ENCODE measurements at places on chromosomes 2 and 18. TPM values are rescaled to one million over a fixed set of nuclear protein-coding genes. Genes with fewer than 3 reads are reported as not detected.

GRCh38 chr2:60482222-60482621, 71.2 kb downstream of the BCL11A start:
- DNase-seq, result no peak

DNA sequence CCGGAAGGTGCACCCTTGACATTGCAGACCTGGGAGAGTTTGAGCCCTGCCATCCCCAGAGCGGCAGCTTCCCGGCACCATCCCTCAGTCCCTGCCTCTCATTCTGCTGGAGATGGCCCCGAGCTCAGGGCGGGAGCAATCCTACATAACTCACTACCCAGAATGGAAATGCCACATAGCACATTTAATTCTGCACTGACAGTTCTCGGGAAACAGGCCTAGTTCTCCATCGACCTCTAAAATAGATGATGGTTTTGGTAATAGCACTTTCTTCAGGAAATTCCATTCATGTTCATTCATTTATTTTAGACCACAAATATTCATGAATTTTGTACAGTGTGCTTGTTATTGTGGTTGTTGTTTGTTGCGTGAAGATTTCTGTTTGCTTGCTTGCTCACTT, 92.9 kb upstream of the SLC14A2 start:
- no peak for DNase-seq

- DNase-seq, result no peak
These were observed 668.0 kb upstream of the FAM98A start for GRCh38 chr2:34266908-34267697.

- DNase-seq, result no peak
These were observed 95.1 kb upstream of the L3MBTL4 start for GRCh38 chr18:6509832-6510231.

DNA sequence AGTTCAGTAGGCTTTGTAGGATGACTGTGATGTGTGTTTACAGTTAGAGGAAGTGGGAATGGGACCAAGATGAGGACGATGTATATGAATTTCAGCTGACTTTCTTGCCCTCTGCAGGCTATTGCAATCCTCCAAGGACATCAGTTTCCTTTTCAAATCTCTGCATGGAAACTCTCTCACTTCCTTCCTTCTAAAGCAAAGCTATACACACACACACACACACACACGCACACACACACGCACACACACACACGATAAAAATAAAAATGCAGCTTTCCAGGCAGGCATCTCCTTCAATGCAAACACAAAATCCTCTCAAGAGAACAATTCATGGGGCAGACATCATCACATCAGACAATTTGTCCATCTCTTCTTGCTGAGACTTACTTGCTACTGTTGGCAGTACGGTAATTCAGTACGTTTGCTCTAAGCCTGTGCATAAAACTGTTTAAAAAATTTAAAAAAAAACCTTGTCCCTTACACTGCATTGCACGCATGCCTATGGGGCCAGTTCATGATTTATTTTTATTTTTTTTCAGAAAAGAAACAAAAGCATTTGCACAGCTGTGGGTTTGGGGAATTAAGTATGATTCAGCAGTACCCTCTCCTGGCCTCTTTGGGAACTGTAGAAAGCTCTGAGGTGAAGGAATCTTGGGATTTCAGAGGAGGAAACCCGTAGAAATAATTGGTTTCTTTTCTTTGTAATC, 27.1 kb upstream of the ICOS start:
- DNase-seq, result no peak

DNA sequence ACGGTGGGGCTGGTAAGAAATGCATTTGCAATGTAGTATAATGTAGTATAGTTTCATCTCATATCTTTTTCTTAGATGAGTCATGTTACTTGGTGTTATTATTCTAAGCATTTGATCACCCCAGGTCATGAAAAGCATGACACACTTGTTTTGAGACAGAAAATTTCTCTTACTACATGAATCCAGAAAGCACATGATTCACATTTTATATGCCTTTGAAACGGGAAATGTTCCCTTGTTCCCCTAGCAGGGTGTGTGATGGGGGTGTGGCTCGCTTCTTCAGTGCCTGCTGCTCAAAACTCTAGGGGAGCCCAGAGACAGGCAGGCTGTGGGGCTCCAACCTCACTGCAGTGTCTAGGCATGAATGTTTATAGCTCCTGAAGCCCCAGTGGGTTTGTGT, 116.0 kb upstream of the RAB27B start:
- DNase-seq, result no peak

GRCh38 chr2:168589236-168590211, 133.5 kb downstream of the CERS6 start:
- no peak for DNase-seq

GRCh38 chr18:28176948-28177827, at the start of gene CDH2:
TSS of gene CDH2 (minus strand) at chr18:28177130. CDS start at chr18:28177022, 108 bp downstream.
- DNase-seq, result no peak

GRCh38 chr2:152446213-152446612, 111.2 kb downstream of the FMNL2 start:
- no peak for DNase-seq

DNA sequence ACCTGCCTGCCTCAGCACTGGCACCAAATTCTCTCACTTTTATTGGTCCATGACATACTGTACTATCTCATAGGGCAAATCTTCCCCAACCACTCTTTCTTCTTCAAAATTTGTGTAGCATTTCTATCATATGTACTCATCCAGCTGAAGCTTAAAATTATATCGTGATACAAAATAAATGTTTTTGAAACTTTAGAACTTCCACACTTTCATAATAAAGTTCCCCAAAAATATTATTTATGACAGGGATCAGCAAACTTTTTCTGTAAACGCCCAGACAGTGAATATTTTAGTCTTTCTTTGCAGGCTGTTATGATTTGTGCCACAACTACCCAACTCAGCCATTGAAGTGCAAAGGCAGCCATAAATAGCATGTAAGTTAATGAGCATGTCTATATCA, 76.2 kb upstream of the POU3F3 start:
- DNase-seq, result no peak

GRCh38 chr2:35548171-35548570, 807.4 kb upstream of the CRIM1 start:
- DNase-seq, result no peak

- DNase-seq, result no peak
These were observed 62.0 kb downstream of the ANKRD44 start for GRCh38 chr2:197248623-197249022.

DNA sequence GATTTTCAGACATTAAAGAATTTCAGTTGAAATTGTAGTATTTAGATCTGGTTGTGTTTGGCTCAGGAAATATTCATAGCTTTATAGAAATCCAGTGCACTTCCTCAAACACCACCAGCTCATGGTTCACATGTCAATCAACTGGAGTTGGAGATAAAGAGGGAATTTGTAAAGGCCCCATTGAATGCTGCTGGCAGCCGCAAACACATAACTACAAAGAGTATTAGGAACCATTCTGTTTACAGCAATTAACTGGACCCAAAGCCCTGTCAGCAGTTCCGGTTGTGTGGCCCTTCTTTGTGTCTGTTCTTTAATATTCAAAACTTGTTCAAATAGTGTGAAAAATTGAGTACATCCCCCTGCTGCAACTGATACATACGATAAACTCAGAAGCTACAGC, 107.4 kb upstream of the LRRTM4 start:
- DNase-seq, result no peak

DNA sequence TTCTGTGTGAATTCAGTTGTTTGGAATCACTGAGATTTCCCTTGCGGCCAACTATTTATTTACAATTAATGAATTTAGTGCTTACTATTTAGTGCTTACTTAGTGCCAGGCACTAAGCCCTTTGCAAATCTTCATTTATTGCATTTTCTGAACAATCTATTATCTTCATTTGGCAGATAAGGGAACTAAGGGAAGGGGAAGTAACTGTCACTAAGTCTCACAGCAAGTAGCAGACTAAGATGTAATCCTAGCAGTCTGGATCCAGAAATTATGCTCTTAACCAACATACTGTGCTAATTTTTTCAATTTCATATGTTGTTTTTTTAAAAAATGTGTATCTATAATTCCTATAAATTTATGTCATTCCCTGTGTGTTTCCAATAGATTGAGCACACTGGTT, 214.4 kb upstream of the EPC2 start:
- DNase-seq, result no peak

DNA sequence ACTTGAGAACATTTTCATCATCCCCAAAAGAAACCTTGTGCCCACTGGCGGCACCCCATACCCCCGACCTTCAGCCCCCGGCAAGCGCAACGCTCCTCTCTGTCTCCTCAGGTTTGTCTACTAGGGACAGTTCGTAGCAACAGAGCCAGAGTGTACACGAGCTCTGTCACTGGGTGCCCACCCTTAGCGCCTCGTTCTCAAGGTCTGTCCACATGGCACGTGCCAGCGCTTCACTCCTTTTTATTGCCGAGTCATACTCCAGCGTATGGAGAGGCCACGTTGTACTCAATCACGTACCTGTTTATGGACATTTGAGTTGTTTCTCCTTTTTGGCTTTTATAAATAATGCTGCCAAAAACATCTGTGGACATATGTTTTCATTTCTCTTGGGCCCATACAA, 30.3 kb upstream of the GPC1 start:
- no peak for DNase-seq

GRCh38 chr2:201517094-201517493, 65.6 kb downstream of the STRADB start:
- no peak for DNase-seq

DNA sequence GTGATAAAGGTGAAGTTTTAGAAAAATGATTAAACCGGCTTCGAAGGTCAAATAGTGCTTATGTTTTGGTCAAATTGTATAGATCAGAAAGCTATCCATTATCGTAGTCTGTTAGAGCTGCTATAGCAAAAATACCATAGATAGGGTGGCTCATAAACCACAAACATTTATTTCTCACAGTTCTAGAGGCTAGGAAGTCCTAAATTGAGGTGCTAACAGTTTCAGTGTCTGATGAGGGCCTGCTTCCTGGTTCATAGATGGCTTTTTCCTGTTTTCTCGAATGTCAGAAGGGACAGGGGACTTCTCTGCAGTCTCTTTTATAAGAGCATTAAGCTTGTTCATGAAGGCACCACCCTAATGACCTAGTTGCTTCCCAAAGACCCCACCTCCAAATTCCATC, 186.6 kb upstream of the ERBB4 start:
- no peak for DNase-seq

DNA sequence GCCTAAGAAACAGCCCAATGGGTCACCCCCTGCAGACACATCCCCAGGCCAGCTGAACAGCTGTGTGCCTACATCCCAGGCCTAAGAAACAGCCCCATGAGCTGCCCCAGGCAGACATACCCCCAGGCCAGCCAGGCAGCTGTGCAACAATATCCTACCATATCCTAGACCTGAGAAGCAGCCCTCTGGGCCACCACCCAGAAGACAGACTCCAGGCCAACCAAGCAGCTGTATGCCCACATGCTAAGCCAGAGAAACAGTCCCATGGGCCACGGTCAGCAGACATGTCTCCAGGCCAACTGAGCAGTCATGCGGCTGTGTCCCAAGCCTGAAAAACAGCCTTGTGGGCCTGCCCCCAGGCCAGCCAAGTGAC, 205.5 kb downstream of the ATAD2B start:
- no peak for DNase-seq

DNA sequence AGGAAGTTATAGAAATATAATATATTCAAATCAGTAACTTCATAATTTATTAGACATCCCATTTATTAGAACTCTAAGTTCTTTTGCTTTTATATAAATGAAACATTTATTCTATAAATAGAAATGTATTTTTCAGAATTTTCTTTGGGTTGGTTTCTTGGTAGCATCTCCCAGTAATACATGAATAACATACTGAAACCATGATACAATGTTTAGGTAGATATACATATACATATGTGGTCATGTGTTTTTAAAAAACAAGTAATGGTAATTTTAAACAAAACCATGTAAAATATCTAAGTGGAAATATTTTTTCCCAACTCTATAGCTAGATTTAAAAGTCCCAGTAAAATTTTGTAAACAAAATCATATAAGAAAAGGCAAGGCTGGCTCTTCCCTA, 36.9 kb downstream of the WIPF1 start:
- no peak for DNase-seq

DNA sequence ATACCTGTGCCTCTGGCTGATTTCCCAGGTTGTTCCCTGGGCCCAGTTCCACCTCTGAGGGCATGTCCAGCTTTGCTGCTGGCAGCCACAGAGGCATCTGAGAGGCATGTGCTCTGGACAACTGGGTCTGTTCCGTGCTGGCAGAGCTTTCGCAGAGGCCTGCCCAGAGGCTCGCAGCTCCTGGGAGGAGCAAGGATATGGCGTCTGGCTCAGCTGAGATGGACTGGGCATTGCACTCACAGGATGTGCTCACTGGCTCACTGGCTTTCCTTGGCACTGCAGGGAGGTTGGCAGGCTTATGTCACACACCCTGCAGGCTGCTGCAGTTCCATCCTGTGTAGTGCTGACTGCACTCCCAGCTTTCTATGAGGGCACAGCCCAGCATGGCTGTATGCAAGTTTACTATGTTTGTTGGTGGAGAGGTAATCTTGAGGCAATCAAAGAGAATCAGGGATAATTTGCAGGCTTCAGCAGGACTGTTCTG, 172.3 kb downstream of the PRKCE start:
- peak; percentile 52 for DNase-seq

GRCh38 chr2:28333606-28334526, 58.8 kb upstream of the FOSL2 start:
- no peak for DNase-seq

GRCh38 chr2:9333591-9334171, 89.6 kb downstream of the ITGB1BP1 start:
- no peak for DNase-seq

- DNase-seq, result no peak
These were observed 7.5 kb upstream of the GBX2 start for GRCh38 chr2:236175548-236176150.

GRCh38 chr2:233563663-233564430, 2.7 kb downstream of the USP40 start:
- no peak for DNase-seq

DNA sequence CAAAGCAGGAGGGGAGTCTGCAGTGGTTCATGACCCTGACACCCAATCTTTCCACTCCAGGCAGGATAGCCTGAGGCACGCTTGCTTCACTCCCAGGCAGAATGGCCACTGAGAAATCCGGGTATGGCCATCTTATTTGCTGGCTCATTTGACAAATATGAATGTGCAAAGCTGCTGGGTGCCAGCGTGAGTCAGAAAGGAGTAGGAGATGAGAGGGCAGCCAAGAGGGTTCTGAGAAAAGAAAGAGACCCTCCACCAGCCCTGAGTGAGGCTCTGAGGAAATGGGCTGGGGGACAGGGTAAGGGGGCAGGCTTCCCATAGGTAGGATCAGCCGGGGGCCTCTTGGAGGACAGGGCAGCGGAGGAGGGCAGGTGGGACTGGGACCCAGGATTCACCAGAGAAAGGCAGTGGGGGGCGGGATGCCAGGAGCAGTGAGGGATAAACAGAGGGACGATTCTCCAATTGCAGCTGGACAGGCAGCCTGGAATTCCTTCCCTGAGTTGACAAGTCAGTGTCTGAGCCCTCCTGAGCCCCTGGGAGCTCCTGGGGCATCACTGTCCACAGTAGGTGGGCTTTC, 15.2 kb downstream of the RAMP1 start:
- no peak for DNase-seq

The RNF103 gene
- 46.8 TPM for total RNA-seq

The SLC23A3 gene
- 1.4 TPM for total RNA-seq

The POTEJ gene
- not detected for total RNA-seq

The SERPINB11 gene
- not detected for total RNA-seq

The HMSD gene
- not detected for total RNA-seq

The KYNU gene
- total RNA-seq, result 14.3 TPM

The MDH1B gene
- total RNA-seq, result not detected

The BMP10 gene
- total RNA-seq, result not detected

The ANTXR1 gene
- total RNA-seq, result 253 TPM

The FLACC1 gene
- total RNA-seq, result 4.2 TPM

The ERLEC1 gene
- total RNA-seq, result 50.3 TPM

The UGT1A3 gene
- total RNA-seq, result not detected
